Activated T-helper 2 cell treated with anti-CD3 and anti-CD28 coated beads, Interferon-gamma antibody, Interleukin-2, Interleukin-4, amounts not matched to agents 10 μg/mL and 5 μg/mL and 100 μg/mL, durations not matched to agents 14 hours and 24 hours and 36 hours (primary cell): ENCODE measurements at places on chromosomes 16 and 17.

DNA sequence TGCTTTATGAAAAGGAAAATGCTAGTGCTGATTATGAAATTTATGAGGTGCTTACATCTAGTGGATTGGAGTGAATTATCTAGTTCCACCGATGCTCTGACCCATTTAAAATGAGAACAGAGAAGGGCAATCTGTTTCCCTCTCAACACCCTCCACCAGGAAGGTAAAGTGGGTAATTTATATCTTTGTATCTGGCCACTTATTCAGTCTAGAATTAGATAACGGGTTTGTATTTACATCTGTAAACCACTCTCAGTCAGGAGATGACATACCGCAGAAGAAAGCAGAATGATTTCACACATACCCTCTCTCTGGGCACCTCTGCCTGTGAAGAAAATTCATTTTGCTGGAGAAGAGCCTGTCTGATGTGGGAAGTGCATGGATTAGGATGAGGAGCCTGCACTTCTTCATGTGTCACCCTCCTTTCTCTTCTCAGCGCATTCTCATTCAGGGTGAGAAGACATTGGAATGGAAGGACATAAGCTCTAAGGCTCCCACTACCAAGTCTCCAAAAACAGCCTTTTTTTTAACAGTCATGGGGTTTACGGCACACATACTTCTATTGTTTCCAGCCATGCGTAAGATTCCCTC is 646.7 kb upstream of the SALL1 start:
- no peak for DNase-seq

DNA sequence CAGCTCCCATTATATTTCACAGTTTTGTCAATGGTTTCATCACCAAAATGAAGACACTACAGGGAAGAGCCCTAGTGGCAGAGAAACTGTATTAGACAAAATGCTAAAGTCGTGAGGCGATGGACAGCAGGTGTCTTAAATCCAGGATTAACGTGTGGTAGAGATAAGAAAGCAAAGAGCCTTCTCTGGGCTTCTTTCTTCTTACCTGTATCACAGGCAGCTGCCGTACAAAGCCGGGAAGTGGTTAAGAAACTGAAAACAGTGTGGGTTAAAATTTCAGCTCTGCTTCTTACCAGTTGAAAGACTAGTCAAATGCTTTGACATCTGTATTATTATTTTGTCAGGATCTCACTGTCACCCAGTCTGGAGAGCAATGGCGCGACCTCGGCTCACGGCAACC is 98.2 kb upstream of the NUDT7 start:
- DNase-seq, result no peak

- DNase-seq, result peak; percentile 67
Measured at GRCh38 chr17:7219812-7220592, at the start of the genes ACADVL and DLG4. TSS of gene ACADVL (plus strand) at chr17:7219938. CDS start at chr17:7219985, 47 bp downstream. TSS of gene DLG4 (minus strand) at chr17:7219836.

DNA sequence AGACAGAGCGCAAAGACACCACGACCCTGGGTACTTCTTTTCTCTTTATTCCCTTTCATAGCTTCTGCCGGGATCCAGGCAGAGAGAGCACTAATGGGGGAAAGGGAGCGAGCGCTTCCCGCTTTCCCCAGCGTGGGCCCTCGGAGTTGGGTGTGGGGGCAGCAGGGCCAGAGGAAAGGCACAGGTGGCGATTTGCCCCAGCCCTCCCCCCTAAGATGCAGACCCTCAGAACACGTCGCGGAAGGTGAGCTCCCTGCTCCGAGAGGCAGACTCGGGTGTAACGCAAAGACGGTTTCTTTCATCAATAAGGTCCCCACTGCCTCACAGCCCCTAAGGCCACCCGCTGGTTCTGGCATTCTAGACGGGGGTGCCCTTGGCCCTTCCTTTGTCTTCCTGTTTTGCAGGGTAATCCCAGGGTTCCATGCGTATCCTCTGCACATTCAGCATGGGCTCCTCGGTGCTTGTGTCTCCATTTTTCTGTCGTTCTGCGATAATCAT is 570 bp upstream of the NME3 start:
- no peak for DNase-seq

GRCh38 chr16:83842756-83843507 is 35.2 kb downstream of the HSBP1 start:
- no peak for DNase-seq
